Occipital lobe (tissue), 3 donors: ENCODE measurements at places on chromosomes 4 and X.

DNA sequence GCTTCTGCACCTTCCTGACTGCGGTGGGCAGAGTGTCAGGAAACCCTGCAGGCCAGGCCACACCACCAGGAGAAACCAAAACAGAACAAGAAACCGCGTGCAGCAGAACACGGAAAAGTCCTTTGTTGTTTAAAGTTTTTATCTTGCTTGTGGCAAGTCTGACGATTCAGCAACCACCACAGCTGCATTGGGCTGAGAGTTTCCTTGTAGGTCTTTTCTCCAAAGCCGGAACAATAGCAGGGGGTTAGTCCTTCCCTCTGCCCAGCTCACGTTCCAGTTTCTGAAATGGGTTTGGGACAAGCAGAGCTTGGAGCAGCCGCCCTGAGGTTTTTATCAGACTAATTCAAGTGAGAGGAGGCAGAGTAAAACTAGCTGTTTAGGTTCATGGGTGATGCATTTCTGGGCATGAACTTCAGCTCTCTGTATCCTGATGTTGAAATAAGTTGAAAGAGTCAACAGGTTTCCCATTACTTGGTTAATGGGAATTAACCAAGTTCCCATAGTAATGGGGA is 216.9 kb downstream of the PTTG2 start:
- DNase-seq: no peak

GRCh38 chr4:163611182-163611581 is 116.7 kb downstream of the TMA16 start:
- DNase-seq: no peak

DNA sequence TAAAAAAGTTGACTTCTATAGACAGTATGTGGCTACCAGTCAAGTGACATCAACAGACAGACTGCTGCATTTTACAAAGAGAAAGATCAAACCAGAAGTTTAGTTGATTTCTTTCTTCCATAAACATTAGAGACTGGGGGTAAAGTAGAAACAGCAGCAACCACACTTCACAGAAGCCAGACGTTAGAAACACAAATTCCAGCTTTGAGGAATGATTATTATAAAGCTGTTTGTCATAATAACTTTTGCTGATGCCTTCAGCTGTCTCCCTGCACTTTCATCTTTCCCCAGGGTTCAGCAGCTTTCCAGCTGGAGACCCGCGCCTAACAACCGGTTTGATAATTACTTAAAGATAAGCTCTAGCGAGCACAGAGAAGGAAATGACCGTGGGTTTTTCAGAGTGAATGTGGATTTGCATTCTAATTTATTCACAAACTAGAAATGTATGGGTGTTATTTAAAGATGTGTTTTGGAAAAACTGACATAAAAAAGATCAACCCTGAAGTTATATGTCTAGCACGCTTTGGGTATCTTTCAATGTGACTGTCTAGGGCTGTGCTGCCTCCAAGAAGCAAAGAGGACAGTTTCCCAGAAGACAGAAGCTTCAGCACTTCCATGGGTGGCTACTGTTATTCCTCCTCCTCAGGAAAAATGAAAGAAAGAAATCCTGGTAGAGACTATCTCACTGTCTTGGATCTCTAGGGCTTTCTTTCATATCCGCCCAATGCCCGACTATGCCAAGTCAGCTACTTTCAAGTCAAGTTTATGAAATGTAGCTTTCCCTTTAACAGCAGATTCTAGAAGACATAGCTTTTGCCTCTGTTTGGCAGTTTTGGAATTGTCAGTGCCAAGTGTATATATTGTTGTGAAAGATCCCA is 15.0 kb upstream of the ENAM start:
- no peak for DNase-seq

DNA sequence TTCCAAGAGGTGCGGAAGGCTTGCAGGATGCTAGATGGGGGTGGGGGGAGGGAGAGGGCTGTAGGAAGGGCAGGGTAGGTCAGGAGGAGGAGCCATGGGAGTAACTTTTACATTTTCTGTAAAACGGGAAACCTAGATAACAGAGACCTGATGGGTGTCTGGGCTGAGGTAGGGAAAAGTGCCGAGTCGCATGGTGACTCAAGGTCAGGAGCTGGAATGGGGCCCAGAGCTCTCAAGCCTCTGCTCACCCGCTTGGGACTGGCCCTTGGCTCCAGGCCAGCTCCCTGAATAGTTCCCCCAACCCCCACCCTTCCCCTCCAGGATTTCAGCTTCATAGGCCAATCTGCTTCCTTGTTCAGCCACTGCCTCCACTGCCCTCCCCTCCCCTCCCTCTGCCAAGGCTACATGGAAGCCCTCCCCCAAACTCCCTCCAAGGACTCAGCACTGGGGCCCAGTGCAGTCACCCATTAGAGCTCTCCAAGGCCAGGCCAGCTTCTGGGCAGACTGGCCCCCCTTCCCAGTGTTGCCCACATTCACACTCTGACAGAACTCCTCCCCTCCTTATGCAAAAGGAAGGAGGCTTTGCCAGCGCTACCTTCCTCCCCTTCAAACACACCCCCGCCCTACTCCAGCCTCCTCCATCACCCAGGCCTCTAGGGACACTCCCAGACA is 43.6 kb downstream of the TSC22D3 start:
- peak; percentile 45 for DNase-seq

DNA sequence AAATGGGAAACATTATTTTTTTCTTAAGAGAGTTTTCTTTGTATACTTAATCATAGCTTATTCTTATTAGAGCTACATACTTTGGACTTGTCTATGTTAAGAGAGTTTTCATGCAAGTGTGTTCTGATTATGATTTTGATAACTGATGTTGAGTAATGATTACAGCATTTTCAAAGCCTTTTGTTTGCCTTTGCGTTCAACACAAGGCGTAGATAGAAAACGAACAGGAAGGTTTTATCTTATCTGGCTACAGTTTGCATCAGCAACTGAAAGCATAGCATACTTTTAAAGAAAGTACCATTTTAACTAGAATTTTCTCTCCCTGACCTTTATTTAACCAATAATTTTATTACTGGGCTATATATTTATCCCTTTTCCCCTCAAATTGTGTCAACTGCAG is 51.6 kb upstream of the PDLIM5 start:
- no peak for DNase-seq
